ENCODE measurements at places on chromosomes 2 and 18.

GRCh38 chr2:238257786-238258700 is 18.2 kb upstream of the HES6 start:
- DNase-seq = no peak

DNA sequence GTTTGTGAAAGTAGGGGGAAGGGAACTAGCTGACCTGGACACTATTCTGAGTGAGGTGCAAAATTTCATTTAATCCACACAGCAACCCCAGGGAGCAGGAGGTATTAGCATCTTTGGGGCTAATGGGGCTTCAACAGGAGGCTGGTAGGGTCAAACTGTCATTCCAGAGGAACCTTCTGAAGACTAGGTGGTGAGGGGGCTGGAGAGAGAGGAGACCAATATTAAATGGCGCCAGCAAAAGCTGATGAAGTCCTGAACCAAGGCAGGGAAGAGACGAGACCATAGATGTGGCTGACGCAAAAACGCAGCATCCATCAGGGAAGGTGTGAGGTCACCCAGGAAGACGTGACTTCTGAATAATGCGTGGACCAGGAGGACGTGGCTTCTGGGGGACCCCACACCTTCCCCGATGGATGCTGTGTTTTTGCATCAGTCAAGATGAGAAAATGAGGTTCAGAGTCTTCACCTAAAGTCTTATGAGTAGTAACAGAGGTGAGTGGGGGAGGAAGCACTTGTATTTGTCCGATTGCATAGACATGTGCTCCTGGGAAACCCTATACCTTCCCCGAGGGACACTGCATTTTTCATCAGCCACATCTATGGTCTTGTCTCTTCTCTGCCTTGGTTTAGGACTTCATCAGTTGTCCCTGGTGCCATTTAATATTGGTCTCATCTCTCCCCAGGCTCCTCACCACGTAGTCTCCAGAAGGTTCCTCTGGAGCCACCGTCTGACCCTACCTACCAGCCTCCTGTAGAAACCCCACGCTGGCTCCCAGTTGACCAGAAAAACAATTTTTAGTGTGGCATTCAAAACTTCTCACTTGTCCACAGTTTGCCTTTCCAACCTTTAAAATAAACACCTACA is 188.6 kb downstream of the MYCN start:
- no peak for DNase-seq

GRCh38 chr2:84924173-84925106 is 19.0 kb downstream of the TMSB10 start:
- DNase-seq = no peak

DNA sequence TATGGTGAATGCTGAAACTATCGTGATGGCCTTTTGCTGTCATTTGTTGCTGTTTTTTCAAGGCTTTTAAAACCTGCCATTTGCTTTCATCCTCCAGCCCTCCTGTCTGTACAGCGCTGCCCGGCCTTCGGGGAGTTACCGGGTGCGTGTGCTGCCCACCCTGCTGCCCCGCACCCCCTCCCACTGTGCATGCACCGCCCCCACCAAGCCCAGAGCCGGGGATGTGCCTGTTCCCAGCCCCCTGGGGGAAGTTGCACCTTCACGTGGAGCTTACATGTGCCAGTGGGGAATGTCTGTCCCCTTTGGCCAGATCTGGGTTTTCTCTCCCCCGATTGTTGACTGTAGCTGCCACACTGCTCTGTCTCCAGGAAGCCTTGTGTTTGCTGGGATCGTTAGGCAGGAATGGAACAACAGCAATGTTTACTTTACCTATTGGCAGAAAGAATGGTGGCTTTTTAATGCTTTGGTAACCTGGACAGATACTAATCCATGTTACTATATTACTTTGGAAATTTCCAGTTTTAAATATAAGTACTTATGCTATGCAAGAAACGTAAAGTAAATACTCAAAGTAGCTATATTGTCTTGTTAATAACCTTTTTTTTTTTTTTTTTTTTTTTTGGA is 64.8 kb upstream of the RBM44 start:
- no peak for DNase-seq

DNA sequence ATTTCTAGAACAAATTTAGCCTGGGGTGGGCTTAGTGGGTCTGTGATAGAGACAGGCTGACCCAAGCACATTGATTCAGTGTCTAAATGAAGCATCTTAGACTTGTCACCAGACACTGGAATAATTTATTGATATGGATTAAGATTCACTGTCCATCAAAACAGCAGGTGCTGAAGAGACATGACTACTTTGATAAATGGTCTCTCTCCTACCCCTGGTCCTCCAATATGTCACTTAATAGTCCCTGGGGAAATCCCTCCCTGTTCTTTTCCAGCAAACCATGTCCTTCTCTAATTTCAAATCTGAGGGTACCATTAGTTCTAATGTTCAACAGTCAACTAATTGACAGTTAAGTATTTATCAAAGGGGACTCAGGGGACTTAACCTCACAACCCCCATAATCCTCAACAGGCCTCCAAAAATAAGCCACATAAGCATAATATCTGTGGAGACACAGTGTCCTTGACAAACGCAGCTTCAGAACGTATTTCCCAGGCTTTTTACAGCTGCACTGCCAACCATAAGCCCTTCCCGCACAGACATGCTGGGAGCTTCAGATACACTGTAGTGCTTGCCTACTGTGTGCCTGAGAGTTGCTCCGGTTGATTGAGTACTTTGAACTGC is 391.0 kb downstream of the THSD7B start:
- DNase-seq = no peak

GRCh38 chr18:66046032-66046602 is 295.3 kb downstream of the CDH7 start:
- DNase-seq = no peak

GRCh38 chr2:144630459-144631215 is 110.7 kb upstream of the ZEB2 start:
- no peak for DNase-seq

- DNase-seq = no peak
Observed at GRCh38 chr2:174025271-174026121, 60.3 kb upstream of the SP3 start.

GRCh38 chr2:101622210-101623030 is 75.1 kb upstream of the MAP4K4 start:
- no peak for DNase-seq

GRCh38 chr18:74454279-74454751 is 2.8 kb downstream of the DIPK1C start:
- DNase-seq = no peak

- no peak for DNase-seq
Observed at GRCh38 chr18:58172031-58172430, 128.0 kb downstream of the NEDD4L start.

DNA sequence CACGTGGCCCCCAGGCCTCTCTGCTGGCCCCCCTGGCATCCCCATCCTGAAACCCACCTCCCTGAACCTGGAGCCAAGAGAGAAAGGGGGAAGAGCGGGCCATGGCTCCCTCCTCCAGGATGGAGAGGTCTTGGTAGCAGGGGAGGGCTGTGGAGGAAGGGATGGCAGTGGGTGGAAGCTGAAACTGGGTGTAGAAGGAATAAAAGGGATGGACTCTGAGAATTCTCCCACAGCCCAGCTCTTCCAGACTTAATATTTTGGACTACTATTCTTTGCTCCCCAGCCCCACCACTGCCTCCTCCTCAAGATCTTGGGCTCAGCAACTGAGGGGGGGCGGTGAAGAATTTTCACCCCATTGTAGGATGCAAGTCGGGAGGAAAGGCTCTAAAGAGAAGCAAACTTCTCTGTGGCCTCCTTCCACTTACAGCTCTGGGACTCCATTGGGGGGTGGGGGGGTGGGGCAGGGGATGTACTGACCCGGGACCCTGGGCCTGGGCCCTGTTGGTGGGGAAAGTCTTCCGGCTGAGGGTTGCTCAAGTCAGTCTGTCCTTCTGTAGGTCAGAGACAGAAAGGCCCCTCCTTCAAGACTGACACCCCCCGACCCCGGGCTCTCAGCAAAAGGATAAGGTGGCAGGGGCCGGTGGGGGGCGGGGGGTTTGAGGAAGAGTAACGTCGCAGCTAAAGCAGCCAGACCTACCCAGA is 501 bp downstream of the TNS1 start:
- DNase-seq = no peak

DNA sequence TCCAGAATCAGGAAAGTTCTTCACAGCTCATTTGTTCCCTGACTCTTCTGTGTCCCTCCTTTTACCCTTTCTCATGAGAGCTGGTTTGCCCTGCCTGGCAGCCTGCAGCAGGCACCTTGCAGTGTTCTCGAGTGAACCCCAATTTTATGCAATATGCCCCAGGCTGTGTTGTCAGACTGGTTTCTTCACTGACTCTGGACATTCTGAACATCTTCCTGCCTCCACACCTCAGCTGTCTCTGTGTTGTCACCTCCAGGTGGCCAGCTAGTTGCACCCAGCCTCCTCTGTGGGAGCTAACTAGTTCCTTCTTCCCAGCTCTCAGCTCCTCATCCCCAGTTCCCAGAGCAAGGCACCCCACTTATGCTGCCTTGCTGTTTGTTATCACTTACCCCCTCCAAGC is 5.5 kb downstream of the SETBP1 start:
- DNase-seq = no peak

DNA sequence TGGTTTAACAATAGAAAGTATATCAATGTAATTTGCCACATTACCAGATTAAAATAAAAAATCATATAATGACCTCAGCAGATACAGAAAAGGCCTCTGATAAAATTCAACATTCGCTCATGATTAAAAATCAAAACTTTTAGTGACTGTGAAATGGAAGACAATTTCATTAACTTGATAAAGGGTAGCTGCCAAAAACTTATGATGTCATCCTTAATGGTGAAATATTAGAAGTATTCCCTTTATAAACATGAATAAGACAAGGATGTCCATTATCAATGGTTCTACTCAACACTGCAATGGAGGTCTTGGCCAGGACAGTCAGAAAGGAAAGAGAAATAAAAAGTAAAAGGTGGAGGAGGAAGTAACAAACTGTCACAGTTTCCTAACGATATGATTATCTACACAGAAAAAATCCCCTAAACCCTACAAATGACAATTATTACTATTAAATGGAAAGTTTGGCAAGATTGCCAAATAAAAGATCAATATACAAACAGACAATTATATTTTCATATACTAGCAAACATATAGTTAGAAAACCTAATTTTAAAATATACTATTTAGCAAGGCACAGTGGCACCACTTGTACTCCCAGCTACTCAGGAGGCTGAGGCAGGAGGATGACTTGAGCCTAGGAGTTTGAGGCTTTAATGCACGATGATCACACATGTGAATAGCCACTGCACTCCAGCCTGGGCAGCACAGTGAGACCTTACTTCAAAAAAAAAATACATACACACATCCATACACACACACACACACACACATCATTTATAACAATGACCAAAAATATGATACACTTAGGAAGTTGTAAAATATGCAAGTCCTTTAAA is 12.8 kb downstream of the METTL8 start:
- DNase-seq = no peak

DNA sequence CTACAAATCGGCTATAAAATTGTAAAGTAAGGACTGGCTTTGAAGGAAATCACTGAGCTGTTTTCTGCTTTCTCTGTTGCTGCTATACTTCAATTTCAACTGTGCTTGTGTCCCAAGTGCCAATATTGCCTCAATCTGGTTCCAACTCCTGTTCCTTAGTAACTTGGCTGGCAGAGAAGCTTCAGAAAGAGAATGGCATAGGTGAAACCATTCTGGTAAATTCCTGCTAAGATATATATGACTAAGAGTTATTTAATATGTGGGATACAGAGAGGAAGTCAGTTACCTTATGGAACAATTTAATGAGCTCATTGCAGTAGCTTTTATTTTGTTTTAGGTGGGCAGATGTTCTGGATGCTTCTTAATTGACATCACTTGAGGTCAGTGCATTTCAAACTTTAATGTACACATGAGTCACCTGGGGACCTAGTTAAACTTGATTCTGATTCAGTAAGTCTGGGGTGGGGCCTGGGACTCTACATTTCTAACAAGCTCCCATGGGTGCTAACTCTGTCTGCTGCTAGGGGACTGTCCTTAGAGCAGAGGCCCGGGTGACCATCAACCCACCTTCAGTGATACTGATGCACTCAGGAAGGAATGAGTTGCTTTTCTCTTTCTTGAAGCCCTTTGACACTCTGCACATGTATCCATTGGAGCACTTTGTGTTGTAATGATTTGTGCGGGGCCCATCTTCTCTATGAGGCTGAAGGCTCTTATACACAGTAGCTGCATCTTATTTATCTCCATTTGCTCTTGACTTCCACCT is 47.6 kb downstream of the LIPG start:
- DNase-seq = peak; percentile 99

DNA sequence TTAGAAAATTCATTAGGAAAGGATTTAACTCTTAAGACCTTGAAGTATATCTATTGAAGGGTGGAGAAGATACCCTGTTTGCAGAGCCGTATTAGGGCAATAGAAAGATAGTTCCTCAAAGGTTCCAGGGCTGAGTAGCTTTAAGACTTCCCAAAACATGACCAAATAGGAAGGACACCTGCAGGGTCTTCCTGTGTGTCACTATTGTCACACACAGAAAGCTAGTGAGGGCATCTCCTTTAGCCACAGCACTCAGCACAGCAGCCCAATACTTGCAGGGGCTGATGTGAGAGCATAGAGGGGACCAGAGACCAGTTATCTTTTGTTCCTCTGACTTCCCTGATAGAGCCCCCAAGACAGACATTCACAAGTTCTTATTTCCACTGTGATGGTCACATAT is 93.7 kb downstream of the PAX3 start:
- DNase-seq = no peak

- DNase-seq = no peak
Observed at GRCh38 chr2:75099521-75099922, 99.8 kb downstream of the TACR1 start.

DNA sequence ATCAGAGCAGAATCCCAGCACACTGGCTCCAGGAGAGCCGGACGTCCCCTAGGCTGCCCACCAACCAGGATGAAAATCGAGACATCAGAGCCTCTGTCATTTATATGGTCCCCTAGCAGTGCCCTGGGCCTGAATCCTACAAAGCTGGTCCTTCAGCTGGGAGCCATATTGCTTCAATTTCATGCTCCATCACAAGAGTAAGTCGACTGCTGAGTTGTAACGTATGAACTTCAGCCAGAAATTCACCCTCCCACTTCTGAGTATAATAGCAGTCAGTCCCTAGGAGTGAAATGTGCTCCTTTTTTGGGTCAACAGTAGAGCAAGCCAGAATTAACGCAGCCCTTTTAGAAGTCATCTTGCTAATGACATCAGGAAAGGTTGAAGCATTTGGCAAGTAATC is 126.4 kb downstream of the CCBE1 start:
- DNase-seq = no peak

DNA sequence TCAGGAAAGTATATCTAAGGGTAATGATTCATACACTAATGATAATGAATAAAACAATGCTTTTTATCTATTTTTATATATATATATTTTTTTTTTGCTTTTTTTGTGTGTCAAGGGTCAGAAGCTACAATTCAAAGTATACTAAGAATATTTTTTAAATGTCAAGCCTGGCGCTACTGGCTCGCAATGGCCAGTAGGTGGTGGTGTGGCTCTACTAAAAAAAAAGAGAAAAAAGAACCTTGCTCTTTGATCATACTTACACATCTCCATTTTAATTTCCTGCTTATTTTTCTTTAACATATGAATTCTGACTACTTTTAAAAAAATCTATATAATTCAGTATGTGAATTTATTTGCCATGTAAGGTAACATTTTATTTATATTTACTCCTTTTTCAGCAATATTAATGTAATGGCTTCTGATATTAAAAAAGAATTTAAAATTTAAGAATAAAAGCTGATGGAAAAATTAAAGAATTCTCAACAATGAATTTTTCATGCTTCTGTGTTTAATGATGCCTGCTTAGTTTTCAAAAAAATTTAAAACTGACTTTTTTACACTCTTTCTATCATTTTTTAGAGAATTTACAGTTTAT is 232.9 kb downstream of the GULP1 start:
- DNase-seq = no peak

GRCh38 chr2:220188031-220188430 is 560.6 kb downstream of the SLC4A3 start:
- peak; percentile 90 for DNase-seq

- no peak for DNase-seq
Observed at GRCh38 chr18:32847691-32848090, 74.9 kb upstream of the KLHL14 start.

Measured in epithelial cell of prostate (primary cell).